ENCODE measurements at places on chromosomes 13 and 19.
A peak's percentile ranks its signal among the peaks of the same experiment; 100 is the strongest.

DNA sequence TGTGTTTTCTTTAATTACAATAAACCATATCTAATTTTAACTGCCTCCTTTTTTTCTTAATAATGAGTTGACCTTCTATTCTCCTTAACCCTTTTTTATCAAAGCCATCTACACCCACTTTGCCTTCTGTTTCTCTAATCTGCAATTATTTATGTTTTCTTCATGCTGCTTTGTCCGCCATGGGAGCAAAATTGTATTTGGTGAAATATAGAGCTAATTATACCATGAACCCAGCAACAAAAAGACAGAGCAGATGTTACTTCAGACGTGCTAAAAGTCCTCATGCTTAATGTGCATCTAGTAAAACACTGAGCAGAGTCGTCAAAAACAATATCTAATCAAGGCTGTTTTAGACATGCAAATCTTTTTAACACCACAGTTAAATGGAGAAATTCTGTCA, 264.7 kb downstream of the DACH1 start:
- no peak for DNase-seq

- DNase-seq, result no peak
Measured at GRCh38 chr19:14000691-14001375, 5.3 kb downstream of the RFX1 start.

DNA sequence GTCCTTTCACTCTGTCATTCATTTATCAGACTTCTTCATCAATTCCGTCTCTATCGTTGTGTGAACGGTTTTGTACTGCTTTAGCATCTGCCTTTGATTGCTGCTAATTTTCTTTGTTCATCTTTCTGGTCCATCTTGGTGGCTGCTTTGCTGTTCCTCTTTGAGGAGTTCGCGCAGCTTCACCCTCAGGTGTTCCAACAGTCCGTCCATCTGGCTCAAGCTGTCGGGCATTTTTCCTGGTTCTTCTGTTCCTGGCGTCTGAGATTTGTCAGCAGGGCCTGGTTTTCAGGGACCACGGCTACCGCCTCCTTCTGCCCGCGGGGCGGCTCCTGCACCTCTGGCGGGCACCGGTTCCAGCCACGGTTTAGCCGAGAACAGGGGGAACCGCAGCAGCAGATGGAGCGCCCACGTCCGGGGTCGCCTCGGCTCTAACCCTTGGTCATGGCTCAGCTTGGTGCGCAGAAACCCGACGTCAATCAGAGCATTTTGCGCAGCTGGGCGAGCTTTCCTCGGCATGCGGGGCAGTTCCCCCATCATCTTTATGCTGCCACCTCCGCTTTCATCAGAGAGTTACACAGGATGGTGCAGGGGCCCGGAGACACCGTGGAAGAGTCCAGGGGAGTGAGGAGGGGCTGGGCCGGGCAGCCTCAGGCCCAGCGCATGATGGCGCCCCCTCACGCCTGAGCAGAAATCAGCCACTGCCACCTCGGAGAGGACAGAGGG, 89.5 kb downstream of the ZNF100 start:
- no peak for DNase-seq

- no peak for DNase-seq
Measured at GRCh38 chr13:25958986-25959385, 92.8 kb downstream of the SHISA2 start.

DNA sequence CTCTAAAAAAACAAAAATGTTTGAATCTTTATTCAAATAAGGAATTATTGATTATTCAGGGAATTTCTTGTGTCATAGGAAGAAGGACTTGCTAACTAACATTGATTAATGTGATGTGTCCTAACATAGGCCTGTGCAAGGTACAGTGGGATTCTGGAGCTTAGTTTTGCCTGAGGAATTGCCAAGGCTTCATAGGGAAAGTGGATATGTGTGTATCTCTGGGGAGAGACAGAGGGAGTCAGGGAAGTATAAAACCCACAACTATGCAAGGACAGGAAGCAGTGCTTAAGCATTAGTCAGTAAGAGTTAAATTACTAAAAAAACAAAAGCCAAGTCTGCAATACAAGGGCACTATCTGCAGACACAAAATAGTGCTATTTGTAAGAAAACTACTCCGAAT, 59.6 kb downstream of the WDFY2 start:
- DNase-seq, result peak; percentile 11

DNA sequence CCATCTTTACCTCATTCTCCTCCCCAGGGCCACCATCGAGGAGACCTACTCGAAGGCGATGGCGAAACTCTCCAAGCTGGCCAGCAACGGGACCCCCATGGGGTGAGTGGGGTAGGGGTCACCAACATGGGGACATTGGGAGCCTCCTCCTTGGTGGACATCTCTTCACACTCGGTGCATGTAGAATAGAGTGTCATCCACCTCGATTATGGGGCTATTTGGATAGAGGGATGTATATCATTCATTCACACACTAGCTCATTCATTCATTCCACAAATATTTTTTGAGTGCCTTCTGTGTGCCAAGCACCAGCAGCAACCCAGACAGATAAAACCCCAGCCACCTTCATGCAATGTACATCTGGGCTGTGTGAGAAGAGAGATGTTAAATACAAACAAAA, 13.1 kb downstream of the FCHO1 start:
- no peak for DNase-seq

DNA sequence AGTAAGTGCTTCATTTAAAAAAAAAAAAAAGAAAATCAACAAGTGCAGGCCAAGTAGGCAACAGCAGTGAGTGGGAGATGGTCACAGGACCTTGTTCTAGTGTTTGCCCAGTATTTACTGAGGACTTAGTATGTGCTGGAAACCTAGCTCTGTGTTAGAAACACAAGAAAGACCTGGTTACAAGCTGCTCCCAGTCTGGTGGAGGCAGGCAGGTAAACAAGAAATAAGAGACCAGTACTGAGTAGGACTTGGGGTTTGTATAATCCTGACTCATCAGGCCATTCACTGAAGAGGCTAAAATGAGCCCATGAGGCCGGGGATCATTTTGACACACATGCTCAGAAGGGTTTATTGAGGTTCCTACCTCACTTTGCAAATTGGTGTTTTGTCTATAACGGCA, 21.5 kb upstream of the SERPINE3 start:
- no peak for DNase-seq

GRCh38 chr19:43476606-43477005, 11.2 kb upstream of the LYPD3 start:
- no peak for DNase-seq
